ENCODE measurements at places on chromosomes 6 and 20.

DNA sequence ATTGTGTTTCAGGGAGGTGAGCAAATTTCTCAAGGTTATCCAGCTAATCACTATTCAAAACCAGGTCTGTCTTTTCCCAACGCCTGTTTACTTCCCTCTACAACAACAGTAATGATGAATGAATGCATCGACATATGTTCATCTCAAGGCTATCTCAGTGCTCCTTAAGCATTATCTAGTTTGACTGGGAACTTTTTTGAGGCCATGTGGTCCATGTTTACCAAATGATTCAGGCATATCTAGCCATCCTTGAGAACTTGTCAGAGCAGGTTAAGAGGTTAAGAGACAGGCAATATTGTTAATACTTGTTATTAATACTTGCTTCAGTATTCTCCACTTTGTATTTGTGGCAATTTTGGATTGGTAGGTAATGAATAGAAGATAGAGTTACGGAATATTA is 1038.4 kb upstream of the FLRT3 start:
- DNase-seq, result no peak

DNA sequence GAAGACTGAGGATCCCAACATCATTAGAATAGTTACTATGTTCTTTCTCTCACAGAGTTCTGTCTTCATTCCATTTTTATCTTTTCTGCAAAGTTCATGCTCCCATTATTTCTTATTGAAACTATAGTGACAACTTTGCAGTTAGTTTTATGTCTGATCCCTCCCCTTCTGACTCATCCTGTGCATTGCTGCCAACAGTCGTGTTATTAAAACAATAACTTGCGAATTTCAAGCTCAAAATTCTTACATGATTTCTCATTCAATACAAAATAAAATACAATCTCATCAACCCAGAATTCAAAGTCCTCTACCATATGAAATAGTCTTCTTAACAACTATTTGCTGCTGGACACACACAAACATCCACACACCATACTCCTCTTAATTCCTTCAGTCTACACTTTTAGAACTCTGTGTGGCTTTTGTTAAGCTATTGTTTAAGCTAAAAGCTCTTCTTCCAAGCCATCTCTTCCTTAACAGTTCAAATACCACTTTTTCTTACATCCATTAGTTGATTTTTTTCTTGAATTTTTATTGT is 261.4 kb upstream of the IRAK1BP1 start:
- DNase-seq, result no peak

- DNase-seq, result no peak
Measured at GRCh38 chr6:84278321-84278998, 51.0 kb upstream of the CEP162 start.

DNA sequence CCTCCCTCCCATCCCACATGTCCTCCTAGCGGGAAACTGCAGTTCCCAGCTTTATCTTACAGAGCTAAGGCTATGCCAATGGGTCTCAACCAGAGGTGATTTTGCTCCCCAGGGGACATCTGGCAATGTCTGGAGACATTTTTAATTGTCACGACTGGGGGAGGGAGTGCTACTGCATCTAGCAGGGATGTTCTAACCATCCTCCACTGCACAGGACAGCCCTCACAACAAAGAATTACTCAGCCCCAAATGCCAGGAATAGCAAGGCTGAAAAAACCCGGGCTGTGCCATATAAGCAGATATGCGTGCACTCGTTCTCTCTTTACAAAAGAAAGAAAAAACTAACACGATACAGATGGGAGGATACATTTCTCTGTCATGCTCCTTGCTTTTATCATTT is 8.5 kb downstream of the MRPS18A start:
- no peak for DNase-seq

GRCh38 chr20:39853636-39854035 is 835.4 kb downstream of the MAFB start:
- DNase-seq, result no peak

- DNase-seq, result no peak
Measured at GRCh38 chr6:15421945-15422733, 176.3 kb downstream of the JARID2 start.

GRCh38 chr20:46680684-46681031 is 8.6 kb downstream of the TP53RK start:
- DNase-seq, result no peak

DNA sequence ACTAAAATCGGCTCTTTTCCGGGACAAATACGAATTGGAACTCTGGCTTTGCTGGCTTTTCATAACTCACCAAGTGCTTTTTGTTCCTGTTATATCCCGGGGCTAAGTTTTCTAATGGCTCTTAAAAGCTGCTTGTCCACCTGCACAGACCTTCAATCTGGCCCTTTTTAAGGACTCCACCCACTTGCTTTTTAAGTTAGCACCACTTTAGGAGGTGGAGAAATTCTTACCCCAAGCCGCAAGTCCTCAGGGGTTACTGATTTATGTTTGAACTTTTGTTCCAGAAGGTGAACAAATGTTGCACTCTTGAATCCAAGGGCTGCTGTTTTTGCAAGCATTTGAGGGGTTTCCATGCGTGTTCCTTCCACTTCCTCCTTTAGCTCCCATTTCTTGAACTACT is 37.8 kb downstream of the FAM184A start:
- DNase-seq, result no peak

GRCh38 chr20:45036044-45036755 is 64.7 kb downstream of the KCNS1 start:
- DNase-seq, result no peak

- no peak for DNase-seq
Measured at GRCh38 chr6:109424946-109425345, 15.5 kb downstream of the PPIL6 start.

DNA sequence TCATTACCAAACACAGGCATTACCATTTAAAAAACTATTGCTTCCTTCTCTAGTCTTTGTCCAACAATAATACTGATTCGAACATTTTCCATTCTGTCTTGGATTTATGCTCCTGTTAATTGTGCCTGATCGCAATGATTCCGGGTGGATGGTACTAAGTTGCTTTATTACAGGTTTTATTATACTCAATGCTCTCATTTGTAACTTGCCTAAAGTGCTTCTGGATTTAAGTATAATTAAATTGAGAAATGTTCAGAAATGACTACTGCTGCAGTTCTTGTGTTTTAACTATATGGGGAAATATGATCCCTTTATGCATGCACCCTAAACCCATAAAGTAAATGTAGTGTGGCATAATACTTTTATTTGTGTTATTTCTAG is 7.2 kb downstream of the TFAP2A start:
- no peak for DNase-seq

DNA sequence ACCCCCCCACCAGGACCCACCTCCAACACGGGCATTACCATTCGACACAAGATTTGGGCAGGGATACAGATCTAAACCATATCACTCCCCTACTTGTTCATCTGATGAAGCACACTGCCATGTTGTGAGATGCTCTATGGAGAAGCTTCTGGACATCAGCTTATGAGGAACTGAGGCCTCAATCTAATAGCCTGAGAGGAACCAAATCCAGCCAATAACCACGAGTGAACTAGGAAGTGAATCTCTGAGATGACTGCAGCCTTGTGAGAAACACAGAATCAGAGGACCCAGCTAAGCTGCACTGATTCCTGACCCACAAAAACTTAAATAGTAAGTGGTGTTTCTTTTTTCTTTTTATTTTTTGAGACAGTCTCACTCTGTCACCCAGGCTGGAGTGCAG is 21.6 kb upstream of the ZBTB2 start:
- no peak for DNase-seq

GRCh38 chr20:34824452-34824805 is 1.0 kb downstream of the NCOA6 start:
- peak; percentile 74 for DNase-seq

All from CD4-positive, alpha-beta T cell treated with Interferon gamma for 1 hour (primary cell).